Motor neuron (in vitro differentiated cells): ENCODE measurements at places on chromosomes 2 and 18. TPM values are rescaled to one million over a fixed set of nuclear protein-coding genes. Genes with fewer than 3 reads are reported as not detected.

Gene TFCP2L1
- 0.08 and 0.14 TPM in 2 replicates for total RNA-seq

Gene CMPK2
- total RNA-seq: 1.4 and 3.0 TPM in 2 replicates

Gene MC4R
- total RNA-seq: 0.33 and 0.56 TPM in 2 replicates

Gene B4GALT6
- total RNA-seq: 11.9 and 14.2 TPM in 2 replicates

Gene IL1F10
- total RNA-seq: not detected in 2 replicates

Gene COL4A4
- 0.37 and 0.47 TPM in 2 replicates for total RNA-seq

Gene GAL3ST2
- not detected in 2 replicates for total RNA-seq

Gene ERFE
- 0.54 and 0.75 TPM in 2 replicates for total RNA-seq

Gene C2orf80
- total RNA-seq: 6.3 and 8.5 TPM in 2 replicates

Gene ALLC
- total RNA-seq: 0.16 and 0.18 TPM in 2 replicates

Gene ZDBF2
- 17.3 and 18.3 TPM in 2 replicates for total RNA-seq

Gene CTAGE1
- total RNA-seq: not detected in 2 replicates

Gene STARD6
- not detected in 2 replicates for total RNA-seq

Gene IKZF2
- total RNA-seq: 7.6 and 7.9 TPM in 2 replicates

Gene MTCL1
- total RNA-seq: 10.4 and 12.2 TPM in 2 replicates

Gene TMEM178A
- total RNA-seq: 81.9 and 95.8 TPM in 2 replicates

Gene RUFY4
- total RNA-seq: 0.38 and 0.41 TPM in 2 replicates

Gene RAPGEF4
- 10.6 and 13.0 TPM in 2 replicates for total RNA-seq

Gene IL36A
- total RNA-seq: not detected in 2 replicates

Gene FSIP2
- 16.5 and 20.8 TPM in 2 replicates for total RNA-seq

Gene CYTIP
- 0.25 TPM in 1 of 2 replicates, not detected in the other for total RNA-seq

Gene FTCDNL1
- total RNA-seq: 3.7 and 4.0 TPM in 2 replicates

Gene UGT1A5
- total RNA-seq: 0.19 TPM in 1 of 2 replicates, not detected in the other

Gene CROCC2
- 1.9 and 3.4 TPM in 2 replicates for total RNA-seq

Gene PID1
- total RNA-seq: 23.7 and 25.1 TPM in 2 replicates

Gene MAPRE3
- 39.1 and 40.9 TPM in 2 replicates for total RNA-seq

Gene FAP
- 274 and 322 TPM in 2 replicates for total RNA-seq

Gene FBXO15
- total RNA-seq: 0.90 and 1.8 TPM in 2 replicates

Gene PIGN
- total RNA-seq: 17.4 and 24.5 TPM in 2 replicates

Gene MC5R
- total RNA-seq: not detected in 2 replicates

Gene PROKR1
- total RNA-seq: 2.5 and 3.9 TPM in 2 replicates

Gene SERPINB7
- total RNA-seq: 0.19 TPM in 1 of 2 replicates, not detected in the other

Gene POTEJ
- not detected in 2 replicates for total RNA-seq

Gene CD8A
- total RNA-seq: 1.9 and 2.2 TPM in 2 replicates

Gene TAF4B
- 10.4 and 12.3 TPM in 2 replicates for total RNA-seq

Gene RGPD3
- 0.67 and 0.71 TPM in 2 replicates for total RNA-seq

Gene CD226
- total RNA-seq: 5.3 and 8.5 TPM in 2 replicates

Gene FOXI3
- total RNA-seq: 0.13 TPM in 1 of 2 replicates, not detected in the other

Gene PRKAG3
- 0.13 TPM in 1 of 2 replicates, not detected in the other for total RNA-seq

Gene SPC25
- total RNA-seq: 0.50 and 0.76 TPM in 2 replicates

Gene SPHKAP
- total RNA-seq: 0.81 and 0.83 TPM in 2 replicates

Gene MOGAT1
- not detected in 2 replicates for total RNA-seq

Gene SLC9A4
- total RNA-seq: 0.10 and 0.62 TPM in 2 replicates

Gene TBC1D8
- total RNA-seq: 14.1 and 21.3 TPM in 2 replicates

Gene PLGLB2
- 0.73 and 1.3 TPM in 2 replicates for total RNA-seq
